ENCODE measurements at places on chromosomes 3 and 15.

- DNase-seq = no peak
Observed at GRCh38 chr3:187014417-187014864, 84.1 kb downstream of the ST6GAL1 start.

DNA sequence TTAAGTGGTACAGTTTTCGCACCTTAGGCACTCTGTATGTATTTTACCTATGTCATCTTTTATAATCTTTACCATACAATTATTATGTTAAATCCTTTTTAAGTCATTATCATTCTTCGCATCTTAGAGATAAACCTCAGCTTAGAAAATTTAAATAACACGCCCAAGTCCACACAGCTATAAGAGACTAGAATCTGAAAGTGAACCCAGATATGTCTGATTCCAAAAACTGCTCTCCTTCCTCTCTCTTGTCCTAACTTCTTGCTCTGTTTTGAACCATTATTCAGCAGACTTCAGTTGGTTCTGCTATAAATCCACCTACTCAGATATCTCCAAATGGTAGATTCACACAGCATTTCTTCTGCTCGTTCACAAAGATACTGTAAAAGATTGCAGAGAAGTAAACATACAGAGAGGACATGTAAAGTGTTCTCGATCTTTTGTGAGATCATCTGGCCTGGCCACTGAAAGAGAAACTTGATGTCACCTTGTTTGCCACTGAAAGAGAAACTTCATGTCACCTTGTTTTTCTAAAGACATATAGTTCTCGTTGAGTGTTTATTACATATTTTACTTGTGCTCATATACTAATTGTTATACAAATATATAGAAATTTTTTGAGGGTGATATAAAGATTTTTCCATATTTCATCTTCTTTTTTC is 533.2 kb downstream of the GRM7 start:
- DNase-seq = no peak

GRCh38 chr3:14404631-14405359 is 2.4 kb downstream of the SLC6A6 start:
- DNase-seq = no peak

DNA sequence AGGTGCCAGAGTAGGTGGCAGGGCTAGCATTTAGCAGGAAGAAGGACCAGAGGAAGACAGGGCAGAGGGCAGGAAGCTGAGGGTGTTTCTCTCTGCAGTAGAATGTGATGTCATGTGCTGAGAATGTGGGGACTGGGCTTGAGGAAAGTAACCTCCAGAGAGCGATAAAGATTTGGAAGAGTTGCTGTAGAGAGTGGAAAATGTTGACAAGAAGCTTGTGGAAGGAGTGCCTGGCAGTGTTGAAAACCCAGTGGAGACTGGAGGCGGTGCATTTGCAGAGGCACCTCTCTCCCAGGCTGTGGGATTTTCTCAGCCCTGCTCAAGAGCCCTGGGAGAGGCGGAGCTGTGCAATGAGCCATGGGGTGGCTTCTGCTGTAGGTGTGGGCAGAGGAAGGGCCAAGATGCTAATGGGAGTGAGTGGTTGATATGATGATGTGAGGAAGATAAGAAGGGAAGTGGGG is 54.8 kb downstream of the MESD start:
- DNase-seq = no peak

DNA sequence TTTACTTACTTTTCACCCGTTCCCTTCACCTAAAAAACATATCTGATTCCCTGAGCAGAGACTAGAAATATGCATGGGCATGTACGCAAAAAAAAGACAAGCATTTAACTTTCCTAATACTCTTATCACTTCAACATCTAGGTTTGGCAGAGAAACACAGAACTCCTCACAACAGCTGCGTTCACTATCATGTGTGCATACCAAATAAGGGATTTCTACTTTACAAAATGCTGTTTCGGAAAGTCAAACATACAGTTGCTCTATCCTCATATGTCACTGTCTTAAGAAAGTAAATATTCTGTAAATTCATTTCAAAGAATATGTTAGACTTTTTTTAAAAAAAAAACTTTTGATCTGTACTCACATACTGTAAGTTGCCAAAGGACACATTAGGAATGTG is 65.1 kb upstream of the CBLB start:
- DNase-seq = no peak

DNA sequence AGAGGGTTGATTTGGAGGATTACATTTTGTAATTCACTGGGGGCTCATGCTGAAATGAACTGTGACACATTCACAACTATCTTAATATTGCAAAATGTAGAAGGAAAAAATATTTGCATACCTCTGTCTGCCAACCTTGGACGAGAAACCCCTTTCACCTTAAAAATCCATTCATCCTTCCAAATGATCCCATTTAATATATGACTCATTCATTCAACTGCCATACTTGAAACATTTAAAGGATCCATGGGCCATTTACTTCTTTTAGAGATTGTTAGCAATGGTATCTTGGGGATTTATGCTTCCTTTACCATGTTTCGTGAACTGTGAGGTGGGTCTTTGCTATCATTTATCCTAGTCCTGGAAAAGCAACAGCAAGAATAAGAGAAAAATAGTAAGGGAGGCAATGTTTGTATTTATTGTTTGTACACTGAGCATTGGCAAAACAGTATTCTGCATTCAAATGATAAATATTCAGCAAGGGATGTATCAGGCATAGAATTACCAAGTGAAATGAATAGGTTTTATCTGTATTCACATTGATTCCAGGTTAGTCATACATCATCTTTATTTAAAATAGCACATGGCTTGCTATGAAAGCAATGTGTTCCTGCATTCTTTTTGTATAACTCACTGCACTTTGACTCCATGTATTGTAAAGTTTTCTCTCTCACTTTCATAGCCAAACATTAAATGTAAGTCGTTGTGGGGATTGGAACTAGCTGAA is 378.1 kb downstream of the NSUN3 start:
- DNase-seq = no peak

DNA sequence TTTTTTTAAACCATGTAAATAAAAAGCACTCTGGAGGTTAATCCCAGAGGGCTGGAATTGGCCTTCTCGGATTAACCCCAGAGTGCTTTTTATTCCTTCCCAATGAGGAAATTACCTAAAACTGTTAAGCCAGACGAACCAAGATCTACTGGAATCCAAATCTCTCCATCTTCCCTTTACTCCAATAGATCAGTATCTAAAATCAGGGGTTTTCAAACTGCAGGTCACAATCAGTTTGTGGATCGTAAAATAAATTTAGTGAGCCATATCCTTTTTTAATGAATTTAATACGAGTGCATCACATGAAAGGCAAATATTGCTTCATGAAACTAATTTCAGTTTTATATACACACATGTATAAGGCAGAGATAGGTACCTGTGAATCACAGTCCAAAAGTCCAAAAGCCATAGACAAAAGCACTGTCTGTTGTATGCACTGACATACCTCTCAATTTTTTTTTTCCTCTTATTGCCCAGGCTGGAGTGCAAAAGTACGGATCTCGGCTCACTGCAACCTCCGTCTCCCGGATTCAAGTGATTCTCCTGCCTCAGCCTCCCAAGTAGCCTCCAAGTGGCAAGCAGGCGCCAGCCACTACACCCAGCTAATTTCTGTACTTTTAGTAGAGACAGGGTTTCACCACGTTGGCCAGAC is 61.3 kb downstream of the TBL1XR1 start:
- DNase-seq = no peak

GRCh38 chr3:112350018-112350810 is 17.3 kb downstream of the CD200 start:
- DNase-seq = no peak

All from HuH-7.5 (cell line).